ENCODE measurements at places on chromosomes 12 and 14.

GRCh38 chr12:34601689-34602088 lies 579.4 kb downstream of the ALG10 start:
- DNase-seq: no peak

DNA sequence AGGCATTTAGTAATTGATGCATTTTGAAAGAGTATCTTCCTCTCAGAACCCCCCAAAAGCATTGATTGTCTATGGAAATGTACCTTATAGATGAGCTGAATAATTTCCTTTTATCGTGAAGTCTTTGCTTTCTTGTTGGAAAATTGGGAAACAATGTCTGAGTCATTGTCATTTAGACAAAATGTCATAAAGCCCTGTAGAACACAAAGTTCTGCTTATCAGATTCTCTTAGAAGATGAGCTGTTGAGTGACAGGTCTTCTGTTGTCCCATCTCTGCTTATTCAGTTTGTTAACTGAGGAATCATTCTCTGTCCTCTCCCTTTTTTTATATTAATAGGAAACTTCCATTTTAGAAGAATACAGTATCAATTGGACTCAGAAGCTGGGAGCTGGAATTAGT lies 22.9 kb downstream of the MAPKAPK5 start:
- no peak for DNase-seq

DNA sequence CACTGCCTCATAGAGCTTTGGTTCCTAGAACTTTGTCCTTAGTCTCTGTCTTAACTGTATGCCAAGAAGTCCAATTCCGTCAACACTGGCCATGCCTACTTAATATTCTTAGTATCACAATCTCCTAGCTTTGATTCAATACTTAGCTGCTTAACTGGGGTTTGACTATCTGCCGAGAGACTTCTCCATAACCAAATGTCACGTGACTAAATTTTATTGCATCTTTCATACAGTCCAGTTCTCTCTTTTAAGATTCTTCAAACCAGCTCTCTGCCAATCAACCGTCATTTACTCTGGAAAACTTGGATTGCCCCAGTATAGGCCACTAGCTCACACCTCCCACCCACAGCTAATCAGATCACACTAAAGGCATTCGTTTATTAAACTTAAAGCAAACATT lies 122.8 kb downstream of the ATXN7L3B start:
- DNase-seq: no peak

DNA sequence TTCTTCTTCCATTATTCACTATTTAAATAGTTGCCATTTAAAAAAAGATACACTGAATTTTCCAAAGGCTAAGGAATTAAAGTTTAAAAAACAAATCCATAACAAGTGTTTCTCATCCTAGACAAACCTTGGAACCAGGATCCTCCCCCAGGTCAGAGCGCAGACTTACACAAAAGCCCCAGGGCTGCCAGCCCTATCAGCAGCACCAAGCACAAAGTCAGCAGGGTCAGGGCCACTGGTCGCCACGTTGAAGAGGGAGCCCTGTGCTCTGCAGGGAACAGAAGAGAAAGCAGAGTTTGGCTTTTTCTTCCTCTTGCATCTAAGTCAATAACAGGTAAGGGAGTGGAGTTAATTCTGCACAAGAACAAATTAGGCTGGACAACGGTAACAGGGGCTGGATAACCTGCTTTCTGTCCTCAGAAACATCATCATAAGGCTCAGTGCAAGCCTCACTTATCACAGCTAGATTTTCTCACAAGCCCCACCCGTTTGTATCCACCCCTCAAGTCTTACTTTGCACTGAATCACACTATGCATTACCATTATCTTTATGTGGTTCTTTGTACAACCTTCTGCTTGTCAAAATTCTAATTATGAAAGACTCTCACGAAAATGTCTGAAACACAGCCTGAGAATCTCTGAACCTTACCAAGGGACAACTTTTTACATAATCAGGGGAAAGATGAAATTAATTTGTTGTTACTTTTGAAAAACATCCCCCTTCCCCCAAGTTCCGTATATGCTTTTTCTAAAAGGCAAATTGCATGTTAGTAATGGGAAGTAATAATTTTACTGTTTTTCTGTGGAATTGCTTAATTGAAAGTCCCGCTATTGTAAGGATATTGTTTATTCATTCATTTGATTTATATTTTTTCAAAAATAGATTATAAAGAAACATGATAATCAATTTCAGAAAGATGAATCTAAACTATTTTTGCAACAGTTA lies 9.6 kb downstream of the CLEC1A start:
- DNase-seq: no peak

DNA sequence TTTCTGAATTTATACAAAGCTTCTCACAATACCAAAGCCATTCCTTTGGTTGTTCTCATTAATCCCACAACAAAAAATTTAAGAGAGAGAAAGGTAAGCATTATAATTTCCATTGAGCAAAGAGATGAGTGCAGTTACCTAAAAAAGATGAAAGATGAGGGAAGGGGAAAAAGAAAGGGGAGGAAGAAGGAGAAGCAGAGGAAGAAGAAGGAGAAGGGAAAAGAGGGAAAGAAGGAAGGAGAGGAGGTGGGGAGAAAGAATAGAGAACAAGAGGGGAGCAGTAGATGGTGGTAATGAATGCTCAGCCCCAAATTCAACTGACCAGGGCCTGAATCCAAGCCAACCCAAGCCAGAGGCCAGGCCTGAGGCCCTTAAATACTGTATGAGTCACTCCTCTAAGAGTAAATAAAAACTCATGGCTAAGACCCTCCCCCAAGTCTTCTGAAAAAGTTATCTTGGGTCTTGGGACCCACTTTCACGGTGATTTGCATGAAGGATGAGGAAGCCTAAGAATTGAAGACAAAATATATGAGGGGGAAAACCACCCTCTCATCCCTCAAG lies 144.6 kb downstream of the ITPR2 start:
- DNase-seq: no peak

DNA sequence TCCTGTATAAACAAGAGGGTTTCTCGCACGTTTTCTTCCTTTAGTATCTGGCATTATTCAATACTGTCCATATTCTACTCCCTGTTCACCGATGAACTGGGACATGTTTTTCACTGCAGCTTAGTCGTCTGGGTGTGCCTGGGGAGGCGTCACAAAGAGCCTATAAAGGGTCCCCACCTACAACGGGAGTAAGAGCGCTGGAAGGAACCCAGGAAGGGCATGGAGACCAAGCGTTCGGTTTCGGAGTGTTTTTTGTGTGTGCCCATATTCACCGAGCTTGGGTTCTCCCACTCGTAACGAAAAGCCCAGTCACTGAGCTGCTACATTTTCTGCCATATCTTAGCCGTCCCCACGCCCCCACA lies 592 bp upstream of the USP15 start:
- DNase-seq: no peak

DNA sequence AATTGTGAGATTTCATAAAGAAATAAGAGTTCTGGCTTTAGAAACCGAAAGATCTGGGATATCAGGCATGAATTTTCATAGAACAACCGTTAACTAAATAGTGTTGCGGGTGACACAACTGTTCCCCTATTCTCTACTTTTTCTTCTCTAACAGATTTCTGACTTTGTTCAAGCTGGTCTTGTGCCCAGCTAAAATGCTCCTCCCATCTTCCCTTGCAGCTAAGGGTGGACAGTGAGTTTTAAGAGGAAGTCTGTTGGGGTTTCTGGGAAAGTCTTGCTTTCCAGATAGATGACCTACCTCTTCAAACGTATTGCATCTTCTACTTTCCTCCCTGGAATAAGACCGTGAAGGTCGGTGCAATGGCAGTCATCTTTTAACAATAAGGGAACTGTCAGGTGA lies 18.7 kb downstream of the CCDC63 start:
- no peak for DNase-seq

DNA sequence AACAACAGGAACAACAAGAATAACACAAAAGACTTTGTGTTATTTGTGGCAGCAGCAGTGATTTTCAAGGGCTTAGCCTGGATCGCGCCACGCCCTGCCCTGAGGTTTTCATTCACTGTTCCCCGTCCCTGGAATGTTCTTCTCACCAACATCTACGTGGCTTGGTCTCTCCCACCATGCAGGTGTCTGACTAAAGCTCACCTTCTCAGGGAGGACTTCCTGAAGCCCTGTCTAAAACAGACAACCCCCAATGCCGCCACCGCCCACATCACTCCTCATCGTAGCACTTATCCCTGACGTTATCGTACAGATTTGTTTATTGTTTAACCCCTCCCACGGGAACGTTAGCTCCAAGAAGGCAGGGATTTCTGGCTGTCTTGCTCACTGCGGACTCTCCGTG lies 40.4 kb downstream of the P2RX4 start:
- DNase-seq: no peak

GRCh38 chr12:66063916-66064315 lies 66.6 kb downstream of the LLPH start:
- no peak for DNase-seq

- no peak for DNase-seq
Measured at GRCh38 chr12:105040476-105040875, 43.8 kb downstream of the ALDH1L2 start.

GRCh38 chr12:94565683-94566082 lies 84.7 kb downstream of the TMCC3 start:
- DNase-seq: no peak

GRCh38 chr14:86858591-86858990 lies 1134.4 kb downstream of the GALC start:
- DNase-seq: no peak

- DNase-seq: no peak
Measured at GRCh38 chr12:113994051-113994450, 27.9 kb upstream of the RBM19 start.

- no peak for DNase-seq
Measured at GRCh38 chr12:106517314-106517713, 65.5 kb upstream of the RFX4 start.

DNA sequence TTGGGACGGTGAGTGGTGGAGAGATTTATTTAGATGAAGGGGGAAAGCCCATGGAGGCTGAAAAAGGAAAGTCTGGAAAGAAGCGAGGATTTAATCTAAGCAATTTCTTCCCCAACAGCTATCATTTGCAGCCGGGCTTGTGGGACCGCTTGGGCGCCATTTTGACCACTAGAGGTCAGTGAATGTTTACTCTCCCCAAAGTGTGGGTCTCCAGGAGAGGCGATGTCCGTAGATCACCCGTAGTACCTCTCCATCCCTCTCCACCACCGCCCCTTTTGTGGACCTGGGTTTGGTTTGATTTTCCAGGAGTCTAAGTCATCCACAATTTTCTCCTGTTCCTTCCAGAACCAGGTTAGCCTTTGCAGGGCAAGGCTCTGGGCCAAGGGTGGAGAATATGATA lies 91.2 kb upstream of the PARP11 start:
- no peak for DNase-seq

DNA sequence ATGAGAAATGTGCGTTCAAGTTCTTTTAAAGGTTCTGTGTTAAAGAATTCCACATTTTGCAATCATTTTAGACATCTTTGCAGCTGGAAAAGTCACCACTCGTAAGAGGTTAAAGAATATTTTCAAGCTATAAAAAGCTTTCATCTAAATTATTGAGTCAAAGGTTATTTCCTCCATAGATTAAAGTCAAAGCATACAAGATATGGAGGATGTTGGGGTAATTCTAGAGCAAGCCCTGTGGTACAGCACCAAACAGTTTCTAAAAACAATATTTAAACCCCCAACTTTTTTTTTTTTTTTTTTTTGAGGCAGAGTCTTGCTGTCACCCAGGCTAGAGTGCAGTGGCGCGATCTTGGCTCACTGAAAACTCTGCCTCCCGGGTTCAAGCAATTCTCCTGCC lies 1299.8 kb upstream of the TMEM132C start:
- DNase-seq: no peak

GRCh38 chr14:104766863-104767633 lies 14.1 kb downstream of the SIVA1 start:
- no peak for DNase-seq

- no peak for DNase-seq
Measured at GRCh38 chr14:100871234-100872186, 32.0 kb downstream of the RTL1 start.

- DNase-seq: no peak
Measured at GRCh38 chr12:47247418-47247817, 167.7 kb upstream of the AMIGO2 start.

DNA sequence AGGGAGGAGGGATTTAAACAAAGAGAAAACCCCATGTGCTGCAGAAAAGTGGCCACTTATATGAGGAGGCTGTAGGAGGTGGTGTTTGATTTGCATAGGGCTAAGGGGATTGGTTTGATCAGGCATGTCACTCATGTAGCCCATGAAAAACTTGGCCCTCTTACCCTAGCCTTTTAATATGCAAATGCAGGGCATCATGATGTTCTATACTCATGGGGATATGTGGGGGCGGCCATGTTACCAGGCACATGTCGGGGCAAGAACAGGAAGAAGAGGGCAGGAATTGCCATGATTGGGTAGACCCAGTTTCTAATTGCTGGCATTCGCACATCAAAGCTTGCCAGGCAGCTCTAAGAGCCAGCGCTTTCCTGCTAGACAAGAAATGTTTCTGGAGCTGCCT lies 28.8 kb downstream of the KLRK1 start:
- DNase-seq: no peak

- no peak for DNase-seq
Measured at GRCh38 chr14:57254884-57255283, 13.8 kb downstream of the EXOC5 start.

Data from stimulated activated CD8-positive, alpha-beta memory T cell treated with anti-CD3 and anti-CD28 coated beads, Interleukin-4, amount 100 ng/mL, for 1 hour (primary cell).